ENCODE measurements at places on chromosomes 3 and 15.

- H3K36me3 ChIP-seq = no peaks in the 10 kb centered on the region
- DNase-seq = no peak
- H3K27ac ChIP-seq = no peak overlapping the region
- no peaks in the 10 kb centered on the region for H3K27me3 ChIP-seq
Measured at GRCh38 chr3:13210221-13210975, 137.2 kb upstream of the IQSEC1 start.

- H3K27ac ChIP-seq = no peak overlapping the region
- peak; percentile 51 for DNase-seq
- H3K36me3 ChIP-seq = no peaks in the 10 kb centered on the region
- no peaks in the 10 kb centered on the region for H3K27me3 ChIP-seq
- H3K4me3 ChIP-seq = no peak overlapping the region
- H3K4me1 ChIP-seq = no peaks in the 10 kb centered on the region
Measured at GRCh38 chr3:195559723-195560409, 16.7 kb upstream of the PPP1R2 start.

DNA sequence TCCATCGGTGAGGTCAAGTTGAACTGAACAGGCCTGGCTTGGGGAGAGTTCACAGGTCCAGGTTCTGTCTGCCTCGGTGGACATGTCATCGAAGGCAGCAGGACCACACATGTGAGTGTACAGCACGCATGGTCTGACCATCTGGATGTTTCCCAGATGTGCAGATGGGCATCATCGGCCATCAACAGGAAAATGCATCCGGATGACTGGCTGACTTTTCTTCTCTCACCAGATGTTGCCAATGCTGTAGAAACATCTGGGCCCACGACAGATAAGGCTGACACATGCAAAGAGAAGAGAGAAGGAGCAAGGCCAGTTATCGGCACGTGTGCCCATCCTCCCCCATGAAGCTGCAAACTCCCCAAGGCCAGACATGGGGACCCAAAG, 45.1 kb downstream of the NOX5 start:
- H3K27me3 ChIP-seq = no peaks in the 10 kb centered on the region
- H3K36me3 ChIP-seq = no peaks in the 10 kb centered on the region
- DNase-seq = no peak

GRCh38 chr3:136731274-136731884, 20.8 kb downstream of the STAG1 start:
- no peak overlapping the region for H3K27ac ChIP-seq
- H3K4me1 ChIP-seq = no peaks in the 10 kb centered on the region
- H3K4me3 ChIP-seq = no peak overlapping the region
- H3K36me3 ChIP-seq = no peaks in the 10 kb centered on the region
- no peak for DNase-seq
